ENCODE measurements at places on chromosomes 4 and X. TPM values are rescaled to one million over a fixed set of nuclear protein-coding genes. Genes with fewer than 3 reads are reported as not detected.

Gene ARHGAP6
- 6.9 TPM for total RNA-seq

Gene FREM3
- not detected for total RNA-seq

Gene PHOX2B
- not detected for total RNA-seq

Gene RCHY1
- total RNA-seq, result 34.5 TPM

- H3K36me3 ChIP-seq, result no peaks in the 10 kb centered on the region
- DNase-seq, result peak; percentile 21
- no peak overlapping the region for H3K27ac ChIP-seq
- H3K4me1 ChIP-seq, result no peaks in the 10 kb centered on the region
- H3K4me3 ChIP-seq, result no peak overlapping the region
- H3K27me3 ChIP-seq, result peaks cover 5% of the 10 kb centered on the region
Measured at GRCh38 chr4:185096032-185096653, 46.9 kb upstream of the SLC25A4 start.

GRCh38 chr4:128916832-128917231, 107.3 kb downstream of the JADE1 start:
- no peaks in the 10 kb centered on the region for H3K4me1 ChIP-seq
- no peak overlapping the region for H3K27ac ChIP-seq
- no peak overlapping the region for H3K4me3 ChIP-seq
- no peaks in the 10 kb centered on the region for H3K36me3 ChIP-seq
- no peak for DNase-seq
- H3K27me3 ChIP-seq, result no peaks in the 10 kb centered on the region

DNA sequence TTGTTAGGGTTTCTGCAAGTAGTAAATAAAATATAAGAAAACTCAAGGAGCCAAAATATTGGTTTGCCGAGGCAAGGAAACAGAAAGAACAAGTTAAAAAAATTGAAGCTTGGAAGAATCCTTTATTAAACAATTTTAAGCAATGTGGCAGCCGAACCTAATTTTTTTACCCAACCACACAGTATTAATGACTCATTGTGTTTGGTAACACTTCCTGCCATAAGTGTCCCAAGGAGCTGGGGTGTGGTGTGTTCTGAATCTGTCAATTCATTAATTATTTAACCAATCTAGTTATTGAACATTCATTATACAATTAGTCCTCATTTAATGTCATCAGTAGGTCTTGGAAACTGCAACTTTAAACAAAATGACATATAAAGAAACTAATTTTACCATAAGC, 19.3 kb upstream of the CPE start:
- H3K36me3 ChIP-seq, result no peaks in the 10 kb centered on the region
- H3K4me1 ChIP-seq, result peaks cover 2% of the 10 kb centered on the region
- no peak overlapping the region for H3K4me3 ChIP-seq
- no peaks in the 10 kb centered on the region for H3K27me3 ChIP-seq
- peak; percentile 47 for DNase-seq
- no peak overlapping the region for H3K27ac ChIP-seq

GRCh38 chr4:100590325-100590724, 72.5 kb upstream of the EMCN start:
- H3K27ac ChIP-seq, result no peak overlapping the region
- no peak for DNase-seq
- H3K4me1 ChIP-seq, result no peaks in the 10 kb centered on the region

- H3K27ac ChIP-seq, result no peak overlapping the region
- no peaks in the 10 kb centered on the region for H3K27me3 ChIP-seq
- H3K36me3 ChIP-seq, result no peaks in the 10 kb centered on the region
- no peaks in the 10 kb centered on the region for H3K4me1 ChIP-seq
- peak; percentile 72 for DNase-seq
Measured at GRCh38 chrX:149151805-149152757, 353.0 kb downstream of the IDS start.
